ENCODE measurements at places on chromosomes 12 and 14.

DNA sequence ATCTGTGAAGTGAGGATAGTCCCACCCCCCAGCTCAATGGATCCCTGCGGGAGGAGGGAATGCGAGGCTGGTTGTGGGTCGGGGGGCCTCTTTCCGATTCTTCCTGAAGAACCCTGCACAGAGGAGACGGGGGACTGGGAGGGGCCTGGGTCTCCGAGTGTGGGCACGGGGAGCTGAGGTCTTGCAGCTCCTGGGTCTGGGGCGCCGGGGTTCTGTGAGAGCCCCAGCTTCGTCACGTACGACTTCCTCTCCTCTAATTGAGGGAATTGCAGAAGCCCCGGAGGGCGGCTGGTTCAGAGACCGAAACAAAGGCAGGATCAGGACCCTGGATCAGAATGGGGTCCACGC lies 66.6 kb downstream of the DIO3 start:
- H3K27me3 ChIP-seq: peaks cover 16% of the 10 kb centered on the region
- no peak overlapping the region for H3K4me3 ChIP-seq
- DNase-seq: no peak
- H3K4me1 ChIP-seq: peaks cover 2% of the 10 kb centered on the region
- no peaks in the 10 kb centered on the region for H3K36me3 ChIP-seq

- peaks cover 6% of the 10 kb centered on the region for H3K36me3 ChIP-seq
- peak overlapping the region; percentile 92 for H3K4me3 ChIP-seq
- peak overlapping the region; percentile 92 for H3K27ac ChIP-seq
- DNase-seq: peak; percentile 58
Observed at GRCh38 chr14:60327447-60328331, 78.7 kb downstream of the PPM1A start.

DNA sequence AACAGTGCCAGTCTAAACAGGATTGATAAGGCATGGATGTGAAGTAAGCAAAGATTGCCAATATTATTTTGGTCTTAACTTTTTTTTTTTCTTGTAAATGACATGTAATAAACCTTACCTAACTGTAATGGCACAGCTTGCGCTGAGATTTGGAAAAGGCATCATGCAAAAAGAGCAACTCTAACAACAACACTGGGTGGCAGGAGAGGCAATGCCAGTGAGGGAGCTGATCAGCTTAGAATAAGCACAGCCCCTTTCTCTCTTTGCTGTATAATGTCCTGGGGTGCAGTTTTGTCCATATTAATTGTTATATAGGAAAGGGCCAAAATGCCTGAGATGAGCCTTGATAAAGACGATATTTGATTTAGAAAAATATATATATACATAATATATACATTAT lies 1589.7 kb upstream of the FLRT2 start:
- no peaks in the 10 kb centered on the region for H3K36me3 ChIP-seq
- DNase-seq: no peak
- H3K4me3 ChIP-seq: no peak overlapping the region

GRCh38 chr14:100904307-100905087 lies 975 bp upstream of the RTL1 start:
- H3K27me3 ChIP-seq: peaks cover 29% of the 10 kb centered on the region
- H3K4me1 ChIP-seq: no peaks in the 10 kb centered on the region
- no peak for DNase-seq
- no peak overlapping the region for H3K4me3 ChIP-seq
- H3K27ac ChIP-seq: no peak overlapping the region
- H3K36me3 ChIP-seq: no peaks in the 10 kb centered on the region

- H3K27me3 ChIP-seq: no peaks in the 10 kb centered on the region
- H3K36me3 ChIP-seq: no peaks in the 10 kb centered on the region
- no peak overlapping the region for H3K27ac ChIP-seq
- no peak overlapping the region for H3K4me3 ChIP-seq
- no peak for DNase-seq
Observed at GRCh38 chr12:49974231-49974675, 1.5 kb downstream of the AQP6 start.

DNA sequence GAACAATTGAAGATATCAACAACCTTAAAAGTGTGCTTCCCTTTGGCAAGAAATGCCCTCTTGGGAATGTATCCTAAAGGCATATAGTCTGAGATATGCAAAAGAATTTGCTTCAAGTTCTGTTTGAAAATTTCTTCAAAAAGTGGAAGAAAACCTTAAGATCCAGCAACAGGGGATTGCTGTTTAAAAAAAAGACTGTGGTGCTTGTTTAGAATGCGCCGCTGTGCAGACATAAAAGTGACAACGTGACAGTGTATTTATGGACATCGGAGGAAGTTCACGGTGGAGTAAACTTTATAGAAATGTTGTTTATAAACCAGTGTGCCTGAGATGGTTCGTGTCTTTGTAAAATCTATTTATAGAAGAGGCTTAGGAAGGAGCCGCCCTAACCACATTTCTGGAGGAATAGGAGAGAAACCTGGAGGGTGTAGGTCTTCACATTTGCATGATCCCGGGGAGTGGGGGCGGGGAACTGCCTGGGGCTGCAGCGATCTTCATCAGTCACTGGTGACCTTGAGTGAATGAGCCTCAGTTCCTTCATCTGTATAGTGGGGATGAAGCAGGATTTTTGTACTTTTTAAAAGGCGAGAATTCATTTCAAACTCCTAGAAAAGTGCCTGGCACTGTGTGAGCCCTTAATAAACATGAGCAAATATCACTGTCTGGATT lies 27.5 kb downstream of the ADGRD1 start:
- no peak for DNase-seq
- H3K4me1 ChIP-seq: peaks cover 49% of the 10 kb centered on the region
- peak overlapping the region; percentile 51 for H3K4me3 ChIP-seq
- no peaks in the 10 kb centered on the region for H3K27me3 ChIP-seq
- peak overlapping the region; percentile 89 for H3K27ac ChIP-seq

DNA sequence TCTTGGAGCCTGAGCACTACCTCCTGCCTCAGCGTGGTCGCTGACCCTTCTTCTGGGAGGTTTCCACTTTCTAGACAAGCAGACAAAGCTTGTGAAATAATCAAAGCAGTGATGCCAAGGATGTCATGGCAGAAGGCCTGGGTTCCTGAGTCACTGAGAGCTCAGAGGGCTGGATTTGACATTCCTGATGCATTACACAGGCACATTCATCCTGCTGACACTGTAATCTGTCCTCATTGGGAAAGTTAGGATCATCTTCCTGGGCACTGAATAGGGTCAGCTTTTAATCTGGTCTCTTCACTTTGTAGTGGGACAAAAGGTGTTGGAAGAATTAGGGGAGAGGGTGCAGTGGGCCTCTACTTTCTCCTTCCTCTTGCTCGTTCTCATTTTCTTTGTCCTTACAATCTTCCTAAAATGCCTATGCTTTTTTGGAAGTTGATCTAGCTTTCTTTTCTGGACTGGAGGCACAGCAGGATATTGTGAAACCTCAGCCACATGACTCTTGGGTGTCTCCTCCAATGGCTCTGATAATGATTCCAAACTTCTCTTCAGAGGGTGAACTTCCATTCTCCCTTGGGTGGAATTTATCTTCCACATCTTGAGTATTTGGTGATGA lies 29.6 kb downstream of the EEA1 start:
- H3K27me3 ChIP-seq: no peaks in the 10 kb centered on the region
- H3K4me1 ChIP-seq: peaks cover 9% of the 10 kb centered on the region
- no peak overlapping the region for H3K4me3 ChIP-seq
- H3K36me3 ChIP-seq: peaks cover 15% of the 10 kb centered on the region
- no peak for DNase-seq

DNA sequence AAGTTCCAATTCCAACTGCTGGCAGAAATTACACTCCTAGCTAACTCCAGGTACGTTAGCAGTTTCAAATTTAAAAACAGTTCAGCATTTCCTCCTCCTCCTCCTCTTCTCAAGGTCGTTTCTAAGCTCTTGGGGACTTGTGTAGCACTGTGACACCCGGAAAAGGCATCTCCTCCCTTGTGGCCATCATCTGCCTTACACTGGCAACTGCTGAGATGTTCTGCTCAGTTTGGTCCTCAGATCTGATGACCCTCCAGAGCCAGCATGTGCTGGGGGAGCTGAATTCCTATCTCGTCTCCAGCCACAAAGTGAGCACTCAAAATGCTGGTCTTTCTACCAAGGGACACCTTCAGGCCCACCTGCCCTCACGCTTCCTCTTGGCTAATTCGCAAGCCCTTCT lies 43.5 kb upstream of the CDKN3 start:
- H3K36me3 ChIP-seq: no peaks in the 10 kb centered on the region
- peaks cover 13% of the 10 kb centered on the region for H3K27me3 ChIP-seq
- H3K27ac ChIP-seq: no peak overlapping the region
- no peak overlapping the region for H3K4me3 ChIP-seq
- H3K4me1 ChIP-seq: no peaks in the 10 kb centered on the region

GRCh38 chr12:57672801-57673200 lies 21.1 kb upstream of the OS9 start:
- peaks cover 14% of the 10 kb centered on the region for H3K27me3 ChIP-seq
- no peak for DNase-seq
- no peaks in the 10 kb centered on the region for H3K36me3 ChIP-seq
- no peak overlapping the region for H3K4me3 ChIP-seq

GRCh38 chr14:37429618-37430017 lies 165.4 kb downstream of the FOXA1 start:
- no peaks in the 10 kb centered on the region for H3K4me1 ChIP-seq
- H3K4me3 ChIP-seq: no peak overlapping the region
- H3K27ac ChIP-seq: no peak overlapping the region
- H3K36me3 ChIP-seq: no peaks in the 10 kb centered on the region
- DNase-seq: no peak
- no peaks in the 10 kb centered on the region for H3K27me3 ChIP-seq

GRCh38 chr12:18939051-18939450 lies 190.5 kb upstream of the PLEKHA5 start:
- H3K36me3 ChIP-seq: no peaks in the 10 kb centered on the region
- no peaks in the 10 kb centered on the region for H3K27me3 ChIP-seq
- H3K4me1 ChIP-seq: no peaks in the 10 kb centered on the region
- no peak overlapping the region for H3K4me3 ChIP-seq

GRCh38 chr14:48452437-48452995 lies 777.1 kb upstream of the MDGA2 start:
- no peaks in the 10 kb centered on the region for H3K27me3 ChIP-seq
- H3K4me1 ChIP-seq: no peaks in the 10 kb centered on the region
- H3K36me3 ChIP-seq: no peaks in the 10 kb centered on the region
- H3K27ac ChIP-seq: no peak overlapping the region
- H3K4me3 ChIP-seq: no peak overlapping the region
- DNase-seq: no peak

DNA sequence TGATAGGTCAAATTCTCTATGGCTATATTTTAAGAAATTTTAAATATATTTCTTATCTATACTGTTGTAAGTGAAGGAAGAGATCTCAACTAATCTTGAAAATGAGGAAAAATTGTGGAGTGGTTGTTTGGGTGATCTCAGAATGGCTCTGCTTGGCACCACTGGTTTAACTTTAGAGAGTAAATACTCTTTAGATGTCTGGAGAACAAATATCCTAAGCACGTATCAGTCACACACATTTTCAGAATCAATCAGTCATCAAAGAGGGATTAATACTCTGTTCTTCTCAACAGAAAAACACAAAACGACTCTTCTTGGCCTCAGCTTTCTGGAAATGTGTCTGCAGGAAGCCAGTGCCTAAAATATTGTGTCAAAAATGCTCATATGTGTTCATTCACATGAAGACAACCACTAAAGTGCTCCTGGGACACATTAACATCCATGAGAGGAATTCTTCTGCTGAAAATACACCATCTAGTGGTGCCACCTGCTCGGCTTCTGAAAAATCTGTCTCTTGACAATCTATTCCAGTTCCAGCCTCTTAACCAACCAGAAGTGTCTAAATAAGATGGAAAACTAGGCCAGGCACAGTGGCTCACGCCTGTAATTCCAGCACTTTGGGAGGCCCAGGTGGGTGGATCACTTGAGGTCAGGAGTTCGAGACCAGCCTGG lies 81.1 kb upstream of the CCDC198 start:
- H3K27ac ChIP-seq: no peak overlapping the region
- no peaks in the 10 kb centered on the region for H3K36me3 ChIP-seq
- H3K4me3 ChIP-seq: no peak overlapping the region
- peaks cover 2% of the 10 kb centered on the region for H3K27me3 ChIP-seq
- DNase-seq: no peak

DNA sequence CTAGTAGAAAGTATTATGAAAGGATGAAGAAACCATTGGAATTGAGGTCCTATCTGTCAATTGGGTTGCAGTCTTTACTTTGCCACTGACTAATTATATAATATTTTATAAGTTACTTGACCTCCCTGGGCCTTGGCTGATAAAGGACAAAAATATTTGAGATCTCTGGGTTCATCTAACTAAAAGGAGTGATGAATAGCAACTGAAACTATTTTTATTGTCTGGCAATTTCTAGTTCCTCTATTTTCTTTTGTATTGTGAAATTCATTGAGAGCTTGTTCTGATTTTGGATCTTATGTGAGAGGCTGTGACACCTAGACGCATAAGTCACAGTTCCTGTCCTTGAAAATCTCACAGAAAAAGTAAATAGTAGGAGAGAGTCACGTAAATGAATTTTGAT lies 415.7 kb upstream of the ATP2B1 start:
- DNase-seq: no peak
- H3K27me3 ChIP-seq: peaks cover 6% of the 10 kb centered on the region
- H3K4me3 ChIP-seq: no peak overlapping the region
- H3K4me1 ChIP-seq: peaks cover 4% of the 10 kb centered on the region
- H3K27ac ChIP-seq: no peak overlapping the region

DNA sequence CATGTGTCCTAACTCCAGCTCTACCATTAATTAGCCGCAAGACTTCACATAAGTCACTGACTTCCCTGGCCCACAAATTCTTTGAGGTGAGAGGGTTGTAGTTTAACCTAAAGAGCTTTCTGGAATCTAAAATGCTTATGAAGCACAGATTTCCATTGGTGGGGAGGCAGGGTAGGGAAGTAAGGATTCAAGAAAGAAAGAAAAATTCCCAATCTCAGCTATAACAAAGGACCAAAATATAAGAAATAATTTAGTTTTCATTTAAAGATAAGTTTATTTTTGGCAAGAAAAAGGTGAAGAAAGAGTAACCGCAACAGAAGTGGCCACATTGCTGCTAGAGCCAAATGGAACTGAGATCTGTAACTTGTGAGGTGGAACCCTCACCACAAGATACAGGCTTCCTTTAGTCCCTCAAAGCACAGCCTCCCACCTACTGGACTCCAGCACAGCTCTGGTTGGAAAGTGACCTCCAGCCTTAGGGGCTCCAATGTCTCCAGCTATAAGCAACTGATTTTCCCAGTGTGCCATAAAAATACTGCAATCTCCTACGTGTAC lies 23.6 kb downstream of the DAD1 start:
- peaks cover 99% of the 10 kb centered on the region for H3K4me1 ChIP-seq
- no peak for DNase-seq
- H3K4me3 ChIP-seq: peak overlapping the region; percentile 61
- no peaks in the 10 kb centered on the region for H3K27me3 ChIP-seq
- peaks cover 31% of the 10 kb centered on the region for H3K36me3 ChIP-seq

GRCh38 chr12:132046561-132046960 lies 96.8 kb downstream of the EP400 start:
- H3K4me1 ChIP-seq: no peaks in the 10 kb centered on the region
- DNase-seq: no peak
- no peaks in the 10 kb centered on the region for H3K27me3 ChIP-seq
- H3K4me3 ChIP-seq: no peak overlapping the region

GRCh38 chr12:26773313-26774104 lies 59.5 kb downstream of the ITPR2 start:
- H3K27ac ChIP-seq: no peak overlapping the region
- no peak overlapping the region for H3K4me3 ChIP-seq
- H3K4me1 ChIP-seq: peaks cover 26% of the 10 kb centered on the region
- DNase-seq: no peak
- no peaks in the 10 kb centered on the region for H3K27me3 ChIP-seq

Measured in activated B cell treated with CpG ODN at 0.5 μM for 24 hours (primary cell).